Central memory CD4-positive, alpha-beta T cell (primary cell): ENCODE measurements at places on chromosomes 12 and 14.
A peak's percentile ranks its signal among the peaks of the same experiment; 100 is the strongest.

DNA sequence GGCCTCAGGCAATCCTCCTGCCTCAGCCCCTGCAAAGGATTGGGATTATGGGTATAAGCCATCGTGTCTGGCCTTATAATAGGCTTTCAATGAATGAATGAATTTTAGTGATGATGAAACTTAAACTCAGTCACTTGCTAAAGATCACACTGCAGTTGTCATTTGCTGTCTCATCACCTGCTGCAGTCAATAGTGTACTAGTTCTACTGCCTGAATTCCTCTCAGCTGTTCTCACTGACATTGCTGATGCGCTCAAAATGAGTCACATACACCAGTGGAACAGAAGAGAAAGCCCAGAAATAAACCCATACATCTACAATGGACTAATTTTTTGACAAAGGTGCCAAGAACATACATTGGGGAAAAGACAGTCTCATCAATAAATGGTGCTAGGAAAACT, 5.6 kb upstream of the SYNJ2BP start:
- DNase-seq, result no peak

DNA sequence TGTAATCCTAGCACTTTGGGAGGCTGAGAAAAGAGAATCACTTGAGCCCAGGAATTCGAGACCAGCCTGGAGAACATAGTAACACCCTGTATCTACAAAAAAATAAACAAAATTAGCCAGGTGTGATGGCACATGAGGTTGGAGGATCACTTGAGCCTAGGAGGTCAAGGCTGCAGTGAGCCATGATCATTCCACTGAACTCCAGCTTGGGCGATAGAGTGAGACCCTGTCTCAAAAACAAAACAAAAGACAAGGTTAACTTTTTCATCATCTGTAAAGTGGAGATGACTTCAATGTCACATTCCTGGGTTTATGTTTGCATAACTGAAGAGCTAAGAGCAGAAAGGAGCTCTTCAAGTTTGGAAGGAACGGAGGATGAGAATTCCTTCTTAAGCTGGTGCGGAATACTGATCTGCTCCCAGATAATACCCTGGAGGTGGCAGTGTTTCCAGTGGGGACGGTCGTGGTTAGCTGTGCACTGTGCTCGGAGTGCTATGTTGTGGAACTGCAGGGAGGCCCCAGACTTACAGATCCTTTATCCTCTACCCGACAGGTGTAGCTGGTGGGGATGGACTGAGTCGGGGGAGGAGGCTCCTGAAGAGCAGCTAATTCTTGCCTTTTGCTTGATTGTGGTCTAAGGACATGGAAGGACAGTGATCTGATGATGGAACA, 22.5 kb upstream of the BICD1 start:
- DNase-seq, result no peak

DNA sequence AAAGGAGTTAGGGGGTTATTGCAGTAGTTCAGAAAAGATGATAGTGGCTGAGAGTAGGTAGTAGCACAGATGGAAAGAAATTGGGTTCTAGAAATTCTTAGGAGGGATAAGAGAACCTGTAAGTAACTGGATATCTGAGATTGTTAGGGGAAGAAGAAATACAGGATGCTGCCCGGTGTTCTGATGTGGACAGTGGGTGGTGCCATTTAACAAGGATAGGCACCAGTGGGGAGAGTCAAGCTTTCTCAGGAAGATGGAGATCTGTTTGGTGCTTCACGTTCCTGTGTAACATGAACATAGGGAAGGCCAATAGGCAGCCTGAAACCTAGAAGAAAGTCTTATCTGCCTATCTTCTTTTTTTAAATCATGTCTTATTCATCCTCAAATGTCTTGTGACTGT, 245.9 kb downstream of the NPAS3 start:
- no peak for DNase-seq

DNA sequence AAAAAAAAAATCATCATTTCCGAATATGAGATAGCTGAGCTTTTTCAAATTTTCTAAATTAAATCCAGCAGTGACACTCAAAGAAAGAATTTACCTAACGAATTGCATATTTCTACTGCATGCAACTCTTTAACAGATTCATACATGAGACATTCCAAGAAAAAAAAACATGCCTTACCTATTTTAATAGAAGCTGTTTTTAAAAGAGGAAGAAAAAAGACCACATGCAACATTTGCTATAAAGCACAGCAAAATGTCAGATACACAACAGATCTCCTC, 18.5 kb downstream of the CORO1C start:
- DNase-seq, result no peak

GRCh38 chr12:53287741-53288216, 7.6 kb upstream of the PFDN5 start:
- DNase-seq, result peak; percentile 66

GRCh38 chr12:14780859-14781258, 22.4 kb downstream of the WBP11 start:
- no peak for DNase-seq

GRCh38 chr14:54354096-54354495, 42.7 kb upstream of the CDKN3 start:
- DNase-seq, result no peak

DNA sequence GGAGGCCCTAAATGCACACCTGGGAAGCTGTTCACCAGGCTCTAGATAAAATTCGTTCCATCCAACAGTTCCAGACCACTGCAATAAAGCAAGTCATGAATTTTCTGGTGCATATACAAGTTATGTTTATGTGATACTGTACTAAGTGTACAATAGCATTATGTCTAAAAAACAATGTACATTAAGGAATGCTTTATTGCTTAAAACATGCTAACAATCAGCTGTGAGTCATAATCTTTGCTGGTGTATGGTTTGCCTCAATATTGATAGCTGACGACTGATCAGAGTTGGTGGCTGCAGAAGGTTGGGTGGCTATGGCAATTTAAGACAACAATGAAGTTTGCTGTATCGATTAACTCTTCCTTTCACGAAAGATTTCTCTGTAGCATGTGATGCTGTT, 52.3 kb downstream of the ATG14 start:
- no peak for DNase-seq

GRCh38 chr12:112183141-112184021, 58.0 kb downstream of the TRAFD1 start:
- no peak for DNase-seq

GRCh38 chr12:47207340-47207717, 127.6 kb upstream of the AMIGO2 start:
- DNase-seq, result peak; percentile 54

- no peak for DNase-seq
Measured at GRCh38 chr14:67416810-67417209, 4.8 kb upstream of the PLEK2 start.

- peak; percentile 30 for DNase-seq
Measured at GRCh38 chr12:45745861-45746277, 16.4 kb downstream of the ARID2 start.

DNA sequence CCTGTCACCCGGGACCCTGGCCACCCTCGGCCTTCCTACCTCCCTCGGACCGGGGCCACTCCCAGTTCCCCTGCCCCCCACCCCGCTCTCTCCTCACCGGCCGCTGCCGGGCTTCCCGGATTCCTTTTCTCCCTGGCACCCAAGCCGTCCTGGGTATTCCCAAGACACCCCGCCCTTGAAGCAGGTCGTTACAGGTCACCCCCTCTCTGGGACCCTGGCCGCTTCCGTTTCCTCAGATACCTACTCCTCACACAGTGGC, 493 bp downstream of the NUMB start:
- DNase-seq, result no peak

GRCh38 chr14:43647302-43647701, 859.8 kb downstream of the FSCB start:
- no peak for DNase-seq

DNA sequence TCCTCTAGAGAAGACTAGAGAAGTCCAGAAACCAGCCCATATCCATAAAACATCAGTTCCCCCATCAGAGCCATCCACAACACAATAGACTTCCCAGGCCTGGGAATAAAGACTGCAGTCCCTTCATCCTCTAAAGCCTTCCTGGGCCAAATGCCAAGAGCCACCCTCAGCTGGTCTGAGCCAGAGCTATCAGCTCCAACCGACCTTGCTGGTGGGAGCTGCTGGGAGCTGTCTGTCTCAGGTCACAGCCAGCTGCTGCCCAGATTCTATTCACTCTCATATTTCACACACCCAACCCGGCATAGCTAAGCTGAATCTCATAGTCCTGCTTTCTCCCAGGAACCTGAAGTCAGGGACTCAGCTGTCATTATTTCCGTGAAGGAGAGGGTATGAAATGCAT, 10.9 kb upstream of the TFCP2 start:
- no peak for DNase-seq

DNA sequence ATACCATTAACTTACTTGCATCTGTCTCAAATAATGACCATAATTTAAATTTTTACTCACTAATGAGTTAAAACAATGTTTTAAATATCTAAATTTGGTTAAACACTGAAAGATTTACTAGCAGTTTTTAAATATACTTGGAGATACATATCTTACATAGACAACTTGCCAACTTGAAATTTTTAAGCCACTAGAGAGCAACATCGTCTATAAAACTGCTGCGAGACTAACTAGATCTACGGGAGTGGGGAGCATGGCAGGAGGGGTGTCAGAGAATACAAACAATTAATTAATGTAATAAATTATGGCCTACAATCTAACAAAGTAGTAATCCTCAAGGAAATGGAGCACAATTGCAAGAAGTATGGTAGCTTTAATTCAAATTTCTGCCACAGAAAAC, 120.4 kb downstream of the LRRIQ1 start:
- no peak for DNase-seq

- DNase-seq, result no peak
Measured at GRCh38 chr14:88565427-88565826, 2.6 kb downstream of the ZC3H14 start.

DNA sequence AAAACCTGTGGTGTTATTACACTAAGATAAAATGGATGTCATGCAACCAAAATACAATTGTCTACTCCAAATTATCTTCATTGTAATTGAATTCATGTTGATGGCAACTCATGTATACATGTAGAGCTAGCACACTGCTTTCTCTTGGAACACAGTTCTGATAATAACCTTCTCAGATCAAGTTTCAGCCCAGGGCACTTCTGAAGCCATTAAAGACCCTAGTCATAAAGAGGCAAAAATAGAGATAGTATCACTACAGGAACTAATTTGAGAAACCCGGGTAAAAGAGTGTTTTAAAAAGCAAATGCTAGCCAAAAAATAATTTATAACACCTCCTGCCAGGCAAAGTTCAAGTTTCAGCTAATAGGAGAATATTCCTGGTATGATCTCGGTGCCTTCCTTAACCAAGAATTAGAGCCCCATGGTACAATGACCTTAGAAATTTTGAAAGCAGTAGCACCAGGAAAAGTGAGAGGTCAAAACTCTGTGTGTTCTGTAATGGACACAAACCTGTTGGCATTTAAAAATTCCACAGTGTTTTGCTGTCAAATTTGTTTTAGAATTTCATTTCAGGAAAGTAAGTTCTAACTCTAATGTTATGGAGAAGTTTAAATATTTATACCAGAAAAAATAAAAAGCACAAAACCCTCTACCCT, 105.0 kb upstream of the FRMD6 start:
- DNase-seq, result no peak

DNA sequence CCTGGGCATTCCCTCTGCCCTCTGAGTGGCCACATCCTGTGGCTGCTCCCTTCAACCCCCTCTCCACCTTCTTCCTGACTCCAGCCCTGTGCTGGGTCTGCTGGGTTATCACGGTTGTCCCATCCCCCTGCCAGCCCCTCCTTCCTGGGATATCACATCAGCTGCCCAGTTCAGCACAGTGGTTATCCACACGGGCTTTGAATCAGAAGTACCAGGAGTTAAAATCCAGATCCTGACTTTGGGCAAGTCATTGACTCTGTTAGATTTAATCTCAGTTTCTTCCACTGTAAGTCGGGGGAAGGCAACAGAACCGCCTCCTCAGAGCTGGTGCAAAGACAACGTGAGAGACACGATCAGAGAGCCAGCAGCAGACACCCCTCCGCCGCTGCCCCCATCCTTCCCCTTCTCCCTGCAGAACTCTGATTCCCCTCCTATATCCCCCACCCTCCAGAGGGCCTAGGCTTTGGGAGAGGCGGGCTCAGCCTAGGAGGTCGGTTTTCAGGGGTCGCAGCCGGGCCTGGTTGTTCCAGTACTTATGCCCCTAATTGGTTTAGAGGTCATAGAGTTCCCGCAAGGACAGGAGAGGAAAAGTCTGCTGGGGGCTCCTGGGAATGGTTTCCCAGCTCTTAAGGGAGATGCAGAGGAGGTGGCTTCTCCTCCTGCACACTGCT, 42.5 kb downstream of the PRIMA1 start:
- no peak for DNase-seq

DNA sequence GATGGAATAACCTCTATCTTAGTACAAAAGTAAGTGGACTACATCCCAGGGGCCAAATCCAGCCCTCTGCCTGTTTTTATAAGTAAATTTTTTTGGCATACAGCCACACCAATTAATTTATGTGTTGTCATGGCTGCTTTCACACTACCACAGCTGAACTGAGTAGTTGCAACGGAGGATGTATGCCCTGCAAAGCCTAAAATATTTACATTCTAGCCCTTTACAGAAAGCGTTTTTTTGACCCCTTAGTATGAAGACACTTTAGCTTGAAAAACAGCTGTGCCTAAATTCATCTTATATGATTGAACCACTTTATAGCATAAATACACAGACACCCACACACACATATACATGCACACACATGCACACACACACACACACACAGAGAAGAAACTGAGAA, 501.6 kb downstream of the EGLN3 start:
- DNase-seq, result no peak

DNA sequence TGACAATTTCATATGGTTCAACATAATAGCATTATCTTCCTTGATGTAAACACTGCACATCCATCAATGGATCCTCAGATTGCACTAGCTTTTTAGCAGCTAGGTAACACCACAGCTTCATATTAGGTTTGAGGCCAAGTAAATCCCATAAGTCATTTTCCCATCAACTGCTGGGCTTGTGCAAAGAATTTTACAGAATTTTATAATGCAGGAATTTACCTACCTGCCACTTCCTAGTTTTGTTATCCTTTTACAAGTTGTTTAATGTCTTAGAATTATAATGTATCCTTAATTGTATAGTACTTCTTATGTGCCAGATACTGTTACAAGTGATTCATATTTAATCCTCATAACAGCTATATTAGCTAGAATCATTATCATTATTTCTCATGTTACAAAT, 36.4 kb downstream of the CPNE8 start:
- no peak for DNase-seq

DNA sequence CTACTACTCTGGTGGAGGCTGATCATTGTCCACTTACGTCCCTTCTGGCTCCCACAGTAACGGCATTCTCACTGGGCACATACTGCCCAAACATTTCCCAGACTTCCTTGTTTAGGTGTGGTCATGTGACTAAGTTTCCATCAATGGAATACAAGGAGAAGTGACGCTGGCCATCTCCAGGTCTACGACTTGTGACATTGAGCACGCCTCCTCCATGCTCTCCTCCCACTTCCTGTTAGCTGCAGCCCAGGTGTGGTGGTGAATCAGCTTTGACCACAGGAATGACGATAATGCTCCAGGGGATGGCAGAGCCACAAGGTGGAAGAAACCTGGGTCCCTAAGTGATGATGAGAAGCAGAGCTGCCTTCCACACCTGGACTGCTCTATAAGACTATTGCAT, 6.0 kb upstream of the SLC24A4 start:
- DNase-seq, result no peak
